GM12865 (cell line): ENCODE measurements at places on chromosomes 11 and 22.

DNA sequence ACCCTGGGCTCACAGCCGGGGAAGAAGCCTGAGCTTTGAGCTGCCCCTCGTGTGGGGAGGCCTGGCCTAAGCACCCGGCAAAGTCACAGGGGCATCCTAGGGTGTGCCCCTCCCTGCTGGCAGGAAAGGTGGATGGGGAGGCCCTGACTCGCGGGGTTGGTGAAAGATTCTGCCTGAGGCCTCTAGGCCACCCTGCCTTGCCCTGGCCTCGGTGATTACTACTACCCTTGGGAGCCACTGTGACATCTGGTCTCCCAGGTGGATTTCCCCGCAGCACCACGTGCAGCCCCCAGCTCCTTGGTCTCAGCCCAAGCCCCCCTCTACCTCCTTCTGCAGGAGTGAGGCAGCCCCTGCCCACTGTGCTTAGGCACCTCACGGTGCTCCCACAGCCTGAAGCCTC is 23.9 kb downstream of the GNAZ start:
- DNase-seq, result no peak

DNA sequence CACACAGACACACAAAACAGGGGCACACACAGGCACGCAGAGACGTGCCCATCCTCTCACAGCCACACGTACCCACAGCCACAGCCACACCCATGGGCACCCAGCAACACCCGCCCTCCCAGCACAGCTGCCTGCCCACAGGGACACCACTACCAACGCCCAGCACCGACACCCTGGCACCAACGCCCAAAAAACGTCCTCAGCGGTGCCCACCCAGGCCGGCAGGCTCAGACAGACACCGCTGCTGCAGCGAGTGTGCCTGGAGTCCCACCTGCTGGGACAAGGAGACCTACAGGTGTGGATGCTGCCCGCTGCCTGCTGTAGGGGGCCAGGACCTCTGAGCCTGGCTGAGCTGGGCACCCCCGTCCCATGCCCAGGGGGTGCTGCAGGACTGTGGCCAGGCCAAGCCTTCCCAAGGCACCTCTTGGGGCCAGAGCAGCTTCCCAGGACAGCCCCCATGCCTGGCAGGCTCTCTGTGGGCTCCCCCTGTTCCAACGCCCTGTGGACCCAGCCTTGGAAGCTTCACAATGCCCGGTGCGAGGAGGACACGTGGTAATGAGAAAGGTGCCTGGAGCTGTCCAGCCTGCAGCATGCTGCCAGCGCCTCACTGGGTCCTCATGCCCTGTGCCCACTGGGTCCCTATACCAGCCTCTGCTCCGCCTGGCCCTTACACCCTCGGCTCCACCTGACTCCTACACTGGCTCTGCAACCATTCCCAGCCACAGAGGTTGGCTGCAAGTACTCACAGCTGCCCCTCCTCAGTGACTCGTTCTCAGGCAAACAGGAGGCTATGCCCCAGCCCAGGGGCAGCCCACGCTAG is 45.8 kb upstream of the TH start:
- no peak for DNase-seq

DNA sequence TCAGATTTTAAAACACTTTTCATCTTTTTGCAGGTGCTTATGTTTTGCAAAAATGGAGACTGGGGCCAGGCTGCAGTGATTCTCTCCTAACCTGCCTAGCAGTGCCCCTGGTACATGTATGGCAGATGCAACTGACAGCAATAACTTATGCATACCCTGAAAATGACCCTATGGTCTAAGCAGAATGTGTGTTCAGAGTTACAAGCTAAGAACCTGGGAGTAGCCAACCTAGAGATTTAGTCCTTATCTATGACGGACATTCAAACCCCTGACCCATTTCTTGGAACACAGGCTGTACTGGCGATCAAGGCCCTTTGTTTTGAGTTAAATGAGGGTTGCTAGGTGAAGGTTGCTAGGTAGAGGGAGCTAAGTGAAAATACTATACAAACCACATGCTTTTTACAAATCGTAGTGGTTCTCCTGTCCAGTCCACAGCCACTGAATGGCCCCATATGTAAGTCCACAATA is 184.9 kb upstream of the SESN3 start:
- DNase-seq, result no peak

DNA sequence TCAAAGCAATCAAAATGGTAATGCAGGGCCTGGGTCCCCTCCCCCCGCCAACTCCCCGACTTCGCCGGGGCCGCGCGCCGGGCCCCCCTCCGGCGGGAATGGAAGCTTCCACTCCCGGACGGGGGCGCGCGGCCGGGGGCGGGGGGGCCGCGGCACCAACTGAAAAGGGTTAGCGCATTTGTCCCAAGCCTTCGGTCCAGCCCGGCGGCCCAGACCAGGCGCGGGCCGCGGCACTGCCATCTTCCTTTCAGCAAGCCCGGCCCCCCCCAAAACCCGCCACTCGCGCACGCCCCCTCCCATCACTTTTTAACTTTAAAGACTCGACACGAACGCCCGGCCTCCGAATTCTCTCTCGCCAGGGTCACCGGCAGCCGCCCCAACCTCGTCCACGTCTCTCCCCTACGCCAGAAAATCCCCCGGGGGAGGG is 2.8 kb downstream of the PHF21B start:
- no peak for DNase-seq

DNA sequence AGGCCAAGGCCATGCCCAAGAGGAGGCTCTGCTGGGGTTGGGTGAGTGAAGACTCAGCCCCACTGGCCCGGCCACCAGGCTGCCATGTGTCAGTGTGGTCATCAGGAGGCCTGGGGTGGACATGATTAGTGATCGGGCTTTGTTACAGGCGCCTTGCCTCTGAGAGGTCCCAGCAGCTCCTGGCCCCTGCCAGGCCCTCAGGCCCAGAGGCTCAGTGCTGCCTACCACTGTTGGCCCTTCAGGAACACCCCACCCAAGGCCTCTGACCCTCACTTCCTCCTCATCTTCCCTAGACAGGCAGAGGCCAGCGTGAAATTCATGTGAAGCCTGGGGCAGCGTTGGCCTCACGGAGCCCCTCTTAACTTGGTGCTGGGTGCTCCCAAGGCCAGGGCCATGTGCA is 2.2 kb downstream of the MRPL23 start:
- DNase-seq, result no peak

DNA sequence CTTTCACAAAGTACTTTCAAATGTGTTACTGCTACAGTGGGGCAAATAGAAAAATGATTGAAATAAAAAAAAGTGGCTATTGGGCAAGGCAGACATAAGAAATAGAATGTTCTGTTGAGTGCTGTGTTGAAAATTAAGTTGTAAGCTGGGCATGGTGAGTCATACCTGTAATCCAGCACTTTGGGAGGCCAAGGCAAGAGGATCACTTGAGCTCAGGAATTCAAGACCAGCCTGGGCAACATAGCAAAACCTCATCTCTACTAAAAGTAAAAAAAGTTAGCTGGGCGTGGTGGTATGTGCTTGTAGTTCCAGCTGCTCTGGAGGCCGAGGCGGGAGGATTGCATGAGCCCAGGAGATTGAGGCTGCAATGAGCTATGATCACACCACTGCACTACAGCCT is 26.9 kb upstream of the LDHA start:
- DNase-seq, result no peak

DNA sequence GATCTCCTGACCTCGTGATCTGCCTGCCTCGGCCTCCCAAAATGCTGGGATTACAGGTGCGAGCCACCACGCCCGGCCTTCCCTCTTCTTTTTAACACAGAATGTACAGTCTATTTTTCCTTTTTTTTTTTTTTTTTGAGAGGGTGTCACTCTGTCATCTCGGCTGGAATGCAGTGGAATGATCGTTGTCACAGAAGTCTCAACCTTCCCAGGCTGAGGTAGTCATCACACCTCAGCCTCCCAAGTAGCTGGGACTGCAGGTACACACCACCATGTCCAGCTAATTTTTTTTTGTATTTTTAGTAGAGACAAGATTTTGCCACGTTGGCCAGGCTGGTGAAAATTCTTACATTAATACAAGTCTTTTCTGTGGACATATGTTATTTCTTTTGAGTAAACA is 13.1 kb downstream of the PPP6R2 start:
- DNase-seq, result no peak

- DNase-seq, result no peak
Measured at GRCh38 chr11:82225930-82226329, 507.7 kb downstream of the FAM181B start.

GRCh38 chr22:24380220-24380904 is 47.0 kb upstream of the ADORA2A start:
- no peak for DNase-seq

GRCh38 chr11:10899121-10899830 is 41.4 kb upstream of the ZBED5 start:
- DNase-seq, result no peak

DNA sequence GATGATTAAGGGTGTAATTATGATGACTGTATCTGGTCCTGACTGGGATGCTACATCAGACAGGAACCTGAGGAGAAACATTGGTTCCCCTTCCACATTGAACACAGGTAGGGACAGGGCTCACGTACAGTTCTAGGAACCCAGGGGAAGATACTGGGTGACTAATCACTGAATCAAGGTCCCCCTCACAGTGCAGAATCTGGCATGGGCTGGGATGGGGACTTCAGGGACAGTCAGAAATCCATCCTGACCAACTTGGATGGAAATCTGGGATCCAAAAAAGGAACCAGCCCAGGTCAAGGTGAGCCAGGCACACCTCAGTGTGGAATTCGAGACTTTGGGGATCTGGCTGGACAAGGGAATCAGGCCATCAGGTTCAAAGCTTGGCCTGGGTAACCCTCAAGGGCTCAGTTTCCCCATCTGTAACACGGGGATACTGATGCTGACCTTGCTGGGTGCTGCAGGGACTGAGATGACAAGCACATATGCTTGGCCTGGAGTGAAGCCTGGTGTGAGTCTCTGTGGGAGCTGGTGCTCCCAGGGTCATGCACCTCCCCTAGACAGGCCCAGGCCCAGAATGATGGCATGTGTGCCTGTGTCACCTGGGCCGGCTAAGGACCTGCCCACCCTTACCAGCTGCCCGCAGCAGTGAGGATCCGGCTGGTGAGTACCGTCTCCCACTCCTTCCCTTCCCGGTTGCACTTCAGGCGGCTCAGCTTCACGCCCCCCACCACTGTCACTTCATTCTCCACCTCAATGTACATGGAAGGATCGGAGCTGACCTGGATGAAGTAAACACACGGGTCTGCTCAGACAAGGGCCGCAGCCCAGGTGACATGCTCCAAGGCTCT is 67.4 kb upstream of the CLTCL1 start:
- no peak for DNase-seq
